ENCODE measurements at places on chromosomes 7 and 10. TPM values are rescaled to one million over a fixed set of nuclear protein-coding genes. Genes with fewer than 3 reads are reported as not detected.

CHAT gene
- not detected for total RNA-seq

HIF1AN gene
- total RNA-seq: 10.4 TPM

NACAD gene
- total RNA-seq: 1.9 TPM

DNA sequence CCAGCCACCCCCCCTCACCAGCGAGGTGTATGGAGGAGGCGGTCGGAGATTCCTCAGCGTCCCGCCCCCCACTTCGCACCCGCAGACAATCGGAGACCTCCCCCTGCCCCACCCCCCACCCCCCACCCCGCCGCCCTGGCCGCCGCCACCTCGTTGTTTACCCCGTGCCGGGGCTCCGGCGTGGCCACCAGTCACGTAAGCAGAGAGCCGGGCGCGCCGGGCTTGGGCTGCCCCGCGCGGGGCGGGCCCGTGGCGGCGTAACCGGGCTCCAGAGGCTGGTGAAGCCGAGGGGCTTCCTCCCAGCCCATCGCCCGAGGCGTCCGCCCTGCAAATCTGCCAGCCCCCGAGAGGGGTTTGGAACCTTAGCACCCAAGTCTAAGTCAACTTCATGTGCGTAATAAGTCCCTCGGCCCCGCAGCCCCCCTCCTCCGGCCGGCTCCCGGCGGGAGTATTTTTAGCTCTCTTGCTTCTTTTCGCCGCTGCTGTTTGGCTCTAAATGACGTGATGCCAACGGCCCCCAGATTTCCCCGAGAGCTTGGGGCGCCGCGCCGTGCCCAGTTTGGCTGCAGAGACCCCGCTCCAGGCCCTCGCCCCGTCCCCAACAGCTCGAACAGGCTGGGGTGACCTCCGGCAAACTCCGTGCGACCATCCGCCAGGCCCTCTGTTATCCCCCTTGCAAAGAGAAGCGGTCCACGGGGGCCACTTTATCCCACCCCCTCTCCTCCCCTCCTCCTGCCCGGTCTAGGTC, 2.7 kb downstream of the MXI1 start:
- peak; percentile 29 for DNase-seq

DNA sequence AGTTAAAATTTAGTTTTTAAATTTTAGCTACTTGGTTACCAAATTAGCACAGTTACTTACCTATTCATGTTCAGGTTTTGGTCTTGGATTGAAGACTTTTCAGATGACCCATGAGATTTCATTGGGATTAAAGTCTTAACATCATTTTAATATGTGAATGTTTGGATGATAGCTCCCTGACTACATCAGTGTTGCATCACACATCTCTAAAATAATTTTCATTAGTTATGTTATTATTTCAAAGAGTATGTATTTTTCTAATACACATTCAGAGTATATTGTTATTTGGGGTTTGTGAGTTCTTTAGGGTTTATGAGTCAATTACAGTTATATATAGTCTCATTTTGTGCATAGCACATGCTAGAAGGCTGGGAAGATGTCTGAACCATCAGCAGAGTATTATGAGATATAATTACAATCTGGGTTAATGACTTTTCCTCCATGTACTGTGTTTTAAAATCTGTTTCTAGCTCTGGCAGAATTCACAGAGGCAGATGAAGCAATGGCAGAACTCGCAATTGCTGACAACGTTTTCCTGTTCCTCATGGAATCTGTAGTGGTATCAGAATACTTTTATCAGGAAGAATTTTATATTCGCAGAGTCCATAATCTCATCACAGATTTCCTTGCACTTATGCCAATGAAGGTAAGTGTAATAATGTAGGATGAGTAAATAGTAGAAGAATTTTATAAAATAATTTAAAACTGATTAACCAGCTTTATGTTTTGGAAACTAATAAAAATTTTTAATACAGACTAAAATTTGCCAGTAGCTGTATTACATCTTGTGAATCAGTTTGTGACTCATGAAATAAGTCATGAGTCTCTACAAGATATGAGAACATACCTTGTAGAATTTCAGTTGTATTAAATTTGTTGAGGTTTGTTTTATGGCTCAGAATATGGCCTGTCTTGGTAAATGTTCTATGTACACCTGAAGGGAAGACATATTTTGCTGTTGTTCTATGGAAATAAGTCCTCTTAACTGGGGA, 26.9 kb downstream of the NUP205 start:
- DNase-seq: no peak

- DNase-seq: no peak
These were observed 2.3 kb upstream of the MIOS start for GRCh38 chr7:7564323-7564780.

DNA sequence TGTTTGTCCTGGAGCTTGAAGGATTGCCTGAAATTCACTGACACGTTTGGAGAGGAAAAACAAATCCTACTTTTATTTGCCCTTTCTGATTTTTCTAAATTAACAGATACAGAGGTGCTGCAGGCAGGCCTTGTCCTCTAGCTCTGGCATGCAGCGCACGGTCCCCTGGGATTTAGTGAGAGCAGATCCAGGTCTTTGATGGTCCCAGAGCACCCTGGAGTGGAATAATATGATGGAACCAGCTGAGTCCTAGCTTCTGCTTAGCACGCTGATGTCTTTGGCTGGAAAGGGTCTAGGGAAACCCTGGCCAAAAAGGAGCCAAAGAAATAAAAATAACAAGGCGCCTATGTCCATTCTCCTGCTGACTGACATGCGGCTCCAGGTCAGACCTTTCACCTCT, 40.5 kb downstream of the C10orf120 start:
- DNase-seq: no peak
